ENCODE measurements at places on chromosomes 7 and 10. TPM values are rescaled to one million over a fixed set of nuclear protein-coding genes. Genes with fewer than 3 reads are reported as not detected.
A peak's percentile ranks its signal among the peaks of the same experiment; 100 is the strongest.

Gene NKX2-3
- total RNA-seq, result not detected

Gene WDFY4
- total RNA-seq, result not detected

Gene ZNF239
- total RNA-seq, result not detected

Gene SLC26A5
- total RNA-seq, result not detected

Gene CCDC172
- total RNA-seq, result not detected

Gene DYDC2
- not detected for total RNA-seq

Gene ADCY1
- total RNA-seq, result 1.4 TPM

GRCh38 chr7:36305226-36305625 lies 84.4 kb upstream of the ANLN start:
- no peak overlapping the region for H3K4me3 ChIP-seq
- H3K4me1 ChIP-seq, result no peaks in the 10 kb centered on the region
- DNase-seq, result no peak
- H3K27ac ChIP-seq, result no peak overlapping the region
- H3K27me3 ChIP-seq, result no peaks in the 10 kb centered on the region
- H3K36me3 ChIP-seq, result no peaks in the 10 kb centered on the region

GRCh38 chr7:37923996-37924395 lies 3.6 kb downstream of the EPDR1 start:
- H3K4me1 ChIP-seq, result peaks cover 11% of the 10 kb centered on the region
- H3K27ac ChIP-seq, result no peak overlapping the region
- DNase-seq, result no peak
- no peak overlapping the region for H3K4me3 ChIP-seq
- peaks cover 18% of the 10 kb centered on the region for H3K27me3 ChIP-seq

DNA sequence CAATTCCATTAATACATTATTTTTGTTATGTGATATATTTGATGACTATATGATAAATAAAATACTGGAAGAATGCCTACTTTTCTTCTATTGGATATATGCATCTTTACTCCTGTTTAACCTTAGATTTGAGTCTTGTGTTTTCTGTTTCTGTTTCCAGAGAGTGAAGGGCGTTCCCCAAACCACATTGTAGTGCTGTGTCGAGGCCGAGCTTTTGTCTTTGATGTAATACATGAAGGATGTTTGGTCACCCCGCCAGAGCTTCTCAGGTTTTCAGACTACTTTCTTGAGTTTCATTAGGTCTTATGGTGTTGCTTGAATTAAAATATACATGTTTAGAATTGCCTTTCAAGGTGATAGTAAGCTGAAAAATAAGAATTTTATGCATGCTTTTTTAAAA lies 23.8 kb downstream of the CROT start:
- no peak overlapping the region for H3K27ac ChIP-seq
- H3K27me3 ChIP-seq, result no peaks in the 10 kb centered on the region
- no peaks in the 10 kb centered on the region for H3K36me3 ChIP-seq
- no peaks in the 10 kb centered on the region for H3K4me1 ChIP-seq
- no peak overlapping the region for H3K4me3 ChIP-seq

GRCh38 chr10:101028446-101029337 lies 2.2 kb downstream of the PDZD7 start:
- H3K4me3 ChIP-seq, result no peak overlapping the region
- H3K27me3 ChIP-seq, result no peaks in the 10 kb centered on the region
- peaks cover 22% of the 10 kb centered on the region for H3K4me1 ChIP-seq
- DNase-seq, result no peak

GRCh38 chr7:88200789-88201188 lies 19.0 kb downstream of the SRI start:
- no peaks in the 10 kb centered on the region for H3K27me3 ChIP-seq
- no peak overlapping the region for H3K27ac ChIP-seq
- peaks cover 13% of the 10 kb centered on the region for H3K36me3 ChIP-seq
- H3K4me3 ChIP-seq, result no peak overlapping the region
- DNase-seq, result no peak
- H3K4me1 ChIP-seq, result peaks cover 5% of the 10 kb centered on the region

GRCh38 chr10:65172249-65172648 lies 1651.0 kb downstream of the REEP3 start:
- no peak overlapping the region for H3K4me3 ChIP-seq
- H3K4me1 ChIP-seq, result no peaks in the 10 kb centered on the region
- H3K27ac ChIP-seq, result no peak overlapping the region
- DNase-seq, result no peak

DNA sequence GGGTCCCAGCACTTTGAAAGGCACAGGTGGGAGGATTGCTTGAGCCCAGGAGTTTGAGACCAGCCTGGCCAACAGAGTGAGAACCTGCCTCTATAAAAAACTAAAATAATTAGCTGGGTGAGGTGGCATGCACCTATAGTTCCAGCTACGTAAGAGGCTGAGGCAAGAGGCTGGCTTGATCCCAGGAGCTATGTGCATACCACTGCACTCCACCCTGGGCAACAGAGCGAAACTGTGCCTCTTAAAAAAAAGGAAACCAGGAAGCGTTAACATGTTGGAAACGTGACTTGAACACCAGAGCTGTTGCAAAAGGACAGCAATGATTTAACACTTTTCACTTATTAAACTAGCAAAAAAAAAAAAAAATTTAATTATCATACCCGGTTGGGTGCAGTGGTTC lies 12.6 kb downstream of the BAZ1B start:
- no peaks in the 10 kb centered on the region for H3K27me3 ChIP-seq
- peaks cover under 1% of the 10 kb centered on the region for H3K4me1 ChIP-seq
- H3K4me3 ChIP-seq, result no peak overlapping the region
- no peak for DNase-seq

- H3K36me3 ChIP-seq, result no peaks in the 10 kb centered on the region
- H3K4me1 ChIP-seq, result no peaks in the 10 kb centered on the region
- no peak for DNase-seq
Observed at GRCh38 chr7:122269241-122269640, 35.3 kb downstream of the FEZF1 start.

- peaks cover 29% of the 10 kb centered on the region for H3K27me3 ChIP-seq
- no peaks in the 10 kb centered on the region for H3K36me3 ChIP-seq
- H3K27ac ChIP-seq, result no peak overlapping the region
- peaks cover 3% of the 10 kb centered on the region for H3K4me1 ChIP-seq
- DNase-seq, result peak; percentile 64
- H3K4me3 ChIP-seq, result no peak overlapping the region
Observed at GRCh38 chr7:64951250-64951848, 39.5 kb downstream of the ZNF117 start.

DNA sequence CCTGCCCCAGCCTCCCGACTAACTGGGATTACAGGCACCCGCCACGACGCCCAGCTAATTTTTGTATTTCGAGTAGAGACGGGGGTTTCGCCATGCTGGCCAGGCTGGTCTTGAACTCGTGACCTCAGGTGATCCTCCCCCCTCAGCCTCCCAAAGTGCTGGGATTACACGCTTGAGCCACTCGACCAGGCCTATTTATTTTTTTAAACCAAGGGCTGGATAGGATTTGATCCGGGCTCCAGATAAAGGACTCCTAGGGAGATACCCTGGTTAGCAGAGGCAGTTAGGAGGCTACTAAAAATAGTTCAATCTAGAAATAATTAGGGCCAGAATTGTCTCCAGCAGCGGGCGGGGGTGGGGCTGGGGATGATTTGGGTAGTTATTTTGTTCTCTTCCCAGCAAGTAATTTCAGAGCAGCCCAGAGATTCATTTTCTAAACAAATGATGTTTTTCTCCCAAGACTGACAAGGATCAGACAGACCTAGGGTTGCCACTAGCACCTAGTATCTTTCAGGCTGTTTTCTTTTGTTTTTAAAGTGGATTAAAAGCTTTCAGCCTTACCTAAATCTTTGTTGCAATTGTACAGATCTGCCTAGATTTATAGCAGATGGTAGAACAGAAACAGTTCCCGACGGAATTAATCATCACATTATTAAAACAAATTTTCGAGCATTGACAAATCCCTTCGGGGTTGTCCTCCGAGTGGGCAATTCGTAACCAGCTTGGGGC lies 859 bp upstream of the SMC3 start:
- H3K4me3 ChIP-seq, result peak overlapping the region; percentile 95
- DNase-seq, result no peak
- H3K4me1 ChIP-seq, result peaks cover 22% of the 10 kb centered on the region
- H3K36me3 ChIP-seq, result peaks cover 10% of the 10 kb centered on the region
- H3K27ac ChIP-seq, result peak overlapping the region; percentile 98

DNA sequence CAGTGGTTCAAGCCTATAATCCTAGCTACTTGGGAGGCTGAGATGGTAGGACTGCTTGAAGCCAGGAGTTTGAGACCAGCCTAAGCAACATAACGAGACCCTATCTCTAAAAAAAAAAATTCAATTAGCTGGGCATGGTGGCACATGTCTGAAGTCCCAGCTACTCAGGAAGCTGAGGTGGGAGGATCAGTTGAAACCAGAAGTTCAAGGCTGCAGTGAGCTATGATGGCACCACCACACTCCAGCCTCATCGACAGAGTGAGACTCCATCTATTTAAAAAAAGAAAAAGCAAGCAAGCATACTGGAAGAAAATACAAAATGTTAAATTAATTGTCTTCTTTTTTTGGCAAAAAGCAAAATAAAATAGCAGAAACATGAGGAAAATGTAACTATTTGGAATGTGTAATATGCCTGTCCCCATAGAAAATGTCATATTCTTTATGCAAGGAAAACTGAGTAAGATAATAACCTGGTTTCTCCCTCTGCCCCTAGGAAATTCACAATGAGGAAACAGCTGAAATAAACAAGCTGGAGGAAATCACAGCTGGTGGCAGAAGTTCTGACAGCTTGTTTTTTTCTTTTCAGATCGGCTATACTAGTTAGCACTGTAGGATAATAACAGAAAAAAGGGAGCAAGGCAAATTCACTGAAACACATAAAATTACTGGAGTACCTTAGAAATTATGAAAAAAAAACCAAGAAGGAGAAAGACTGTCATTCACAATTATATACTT lies 48.5 kb downstream of the HERPUD2 start:
- peak overlapping the region; percentile 85 for H3K27ac ChIP-seq
- H3K36me3 ChIP-seq, result peaks cover 4% of the 10 kb centered on the region
- H3K27me3 ChIP-seq, result no peaks in the 10 kb centered on the region
- H3K4me1 ChIP-seq, result peaks cover 69% of the 10 kb centered on the region
- peak overlapping the region; percentile 80 for H3K4me3 ChIP-seq

DNA sequence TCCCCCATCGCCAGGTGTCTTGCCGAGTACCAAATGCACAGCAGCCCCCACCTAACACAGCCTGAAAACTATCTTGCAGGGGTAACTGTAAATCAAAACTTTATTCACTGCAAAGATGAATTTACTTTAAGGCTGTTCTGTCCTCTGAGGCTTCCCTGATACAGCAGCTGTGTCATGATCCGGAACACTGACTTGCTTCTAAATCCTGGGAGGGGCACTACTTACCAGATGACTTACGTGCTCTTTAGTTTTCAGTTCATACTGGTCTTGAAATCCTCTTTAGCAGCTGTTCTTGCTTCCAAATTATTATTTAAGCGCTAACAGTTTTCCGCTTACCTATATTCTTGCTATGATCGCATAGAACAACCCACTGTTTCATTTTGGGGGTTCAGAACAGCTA lies 4.9 kb downstream of the DYNC1I1 start:
- no peak for DNase-seq
- H3K4me1 ChIP-seq, result peaks cover under 1% of the 10 kb centered on the region
- H3K4me3 ChIP-seq, result no peak overlapping the region
- H3K36me3 ChIP-seq, result no peaks in the 10 kb centered on the region

DNA sequence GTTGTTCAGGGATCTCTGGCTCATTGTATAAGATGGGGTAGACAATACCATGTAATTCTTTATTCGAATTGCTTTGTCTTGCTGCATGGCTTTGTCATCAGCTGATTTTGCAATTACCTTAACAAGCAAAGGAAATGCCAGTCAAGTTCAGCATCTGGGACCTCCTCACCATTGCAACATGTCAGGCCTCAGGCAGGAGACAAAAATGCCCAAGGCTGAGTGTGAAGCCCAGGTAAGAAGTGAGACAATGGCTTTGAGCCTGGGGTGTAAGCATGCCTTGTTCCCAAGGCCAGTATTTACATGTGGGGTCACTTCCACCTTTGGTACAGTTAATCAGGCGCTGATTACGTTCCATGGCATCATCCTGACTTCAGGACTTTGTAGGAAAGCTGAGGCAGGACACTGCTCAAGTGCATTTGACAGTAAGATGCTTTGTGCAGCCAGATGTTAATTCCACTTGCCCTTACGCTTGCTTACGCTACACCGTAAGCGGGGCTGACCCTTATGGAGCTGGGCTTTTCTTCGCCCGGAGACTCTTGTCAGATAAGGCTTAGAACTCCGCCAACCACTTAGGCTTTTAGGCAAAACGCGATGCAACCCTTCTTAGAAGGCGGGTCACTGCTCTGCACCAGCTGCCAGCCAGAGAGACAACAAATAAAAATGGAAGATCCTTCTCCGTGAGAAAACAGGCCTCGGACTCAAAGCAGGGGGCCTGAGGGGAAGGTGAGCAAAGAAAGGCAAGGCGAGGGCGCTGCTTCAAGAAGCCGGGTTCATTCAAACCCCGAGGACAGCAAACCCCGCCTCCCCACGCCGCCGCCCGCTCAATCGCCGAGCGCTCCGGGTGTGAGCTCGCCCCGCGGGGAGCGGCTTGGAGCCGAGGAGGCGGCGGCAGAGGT lies 1.3 kb upstream of the SP4 start:
- peaks cover 31% of the 10 kb centered on the region for H3K4me1 ChIP-seq
- H3K4me3 ChIP-seq, result peak overlapping the region; percentile 100
- H3K27ac ChIP-seq, result peak overlapping the region; percentile 100
- no peaks in the 10 kb centered on the region for H3K27me3 ChIP-seq
- H3K36me3 ChIP-seq, result peaks cover 13% of the 10 kb centered on the region
- no peak for DNase-seq

- H3K36me3 ChIP-seq, result peaks cover 23% of the 10 kb centered on the region
- no peak overlapping the region for H3K4me3 ChIP-seq
- H3K27me3 ChIP-seq, result no peaks in the 10 kb centered on the region
- DNase-seq, result no peak
- H3K27ac ChIP-seq, result no peak overlapping the region
- peaks cover 7% of the 10 kb centered on the region for H3K4me1 ChIP-seq
Observed at GRCh38 chr7:92075455-92076158, 58.7 kb downstream of the CYP51A1 start.

DNA sequence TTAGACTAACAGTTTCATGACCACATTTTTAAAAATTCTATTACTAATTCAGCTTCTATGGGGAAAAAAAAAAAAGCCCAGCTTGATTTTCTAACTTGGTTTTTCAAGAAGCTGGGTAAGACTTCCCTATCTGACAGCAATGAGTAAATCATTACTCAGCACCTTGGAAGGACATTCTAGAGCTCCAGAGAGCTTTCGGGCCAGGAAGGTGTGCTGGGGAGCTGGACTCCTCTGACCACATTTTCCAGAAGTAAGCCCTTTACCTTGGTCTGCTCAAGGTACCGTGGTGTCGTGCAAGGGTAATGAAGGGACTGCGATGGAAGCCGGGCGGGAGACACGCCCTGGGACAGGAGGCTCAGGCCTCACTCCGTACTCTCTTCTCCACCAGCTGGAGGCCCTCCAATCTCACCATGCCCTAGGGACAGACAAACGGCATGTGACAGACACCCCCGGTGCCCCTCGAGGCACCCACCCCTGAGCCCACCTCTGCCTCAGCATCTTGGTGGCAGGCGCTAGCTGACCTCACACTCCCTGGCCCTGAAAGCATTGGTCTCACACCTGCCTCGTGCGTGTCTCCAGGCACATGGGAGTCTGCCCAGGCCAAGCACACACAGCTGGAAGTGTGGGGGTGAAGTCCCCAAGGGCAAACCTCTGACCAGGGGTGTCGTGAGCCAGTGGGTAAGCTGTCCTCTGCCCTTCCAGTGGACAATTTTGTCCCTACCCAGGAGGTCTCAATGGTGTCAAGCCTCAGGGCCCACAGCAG lies 152.1 kb downstream of the OAT start:
- no peak for DNase-seq
- no peak overlapping the region for H3K27ac ChIP-seq
- H3K4me1 ChIP-seq, result no peaks in the 10 kb centered on the region

- DNase-seq, result no peak
- no peaks in the 10 kb centered on the region for H3K36me3 ChIP-seq
- peaks cover 17% of the 10 kb centered on the region for H3K27me3 ChIP-seq
- H3K4me3 ChIP-seq, result no peak overlapping the region
- H3K4me1 ChIP-seq, result no peaks in the 10 kb centered on the region
- no peak overlapping the region for H3K27ac ChIP-seq
Observed at GRCh38 chr7:113143486-113144257, 25.3 kb upstream of the SMIM30 start.
